Left lung (tissue), 14 donors: ENCODE measurements at places on chromosomes 11 and 22.

- DNase-seq: no peak
Measured at GRCh38 chr11:130891326-130891725, 25.0 kb downstream of the SNX19 start.

- no peak for DNase-seq
Measured at GRCh38 chr11:14463623-14464022, 36.0 kb downstream of the COPB1 start.

DNA sequence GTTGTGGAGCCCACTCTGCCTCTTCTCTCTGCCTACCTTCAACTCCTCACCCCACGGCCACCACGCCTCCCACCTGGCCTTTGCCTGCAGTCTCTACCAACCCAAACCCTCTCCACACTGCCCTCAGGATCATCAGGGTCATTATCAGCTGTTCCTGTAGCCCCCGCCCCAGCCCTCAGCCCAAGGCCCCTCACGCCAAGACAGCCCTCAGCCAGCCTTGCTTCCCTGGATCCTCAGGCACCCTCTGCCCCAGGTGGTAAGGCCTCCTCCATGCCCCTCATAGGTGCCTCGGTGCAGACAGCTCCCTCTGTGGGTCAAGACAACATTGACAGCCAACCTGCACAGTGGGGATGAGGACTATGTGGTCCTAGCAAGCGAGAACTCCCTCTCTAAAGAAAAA lies 1.7 kb downstream of the SBF1 start:
- DNase-seq: no peak

DNA sequence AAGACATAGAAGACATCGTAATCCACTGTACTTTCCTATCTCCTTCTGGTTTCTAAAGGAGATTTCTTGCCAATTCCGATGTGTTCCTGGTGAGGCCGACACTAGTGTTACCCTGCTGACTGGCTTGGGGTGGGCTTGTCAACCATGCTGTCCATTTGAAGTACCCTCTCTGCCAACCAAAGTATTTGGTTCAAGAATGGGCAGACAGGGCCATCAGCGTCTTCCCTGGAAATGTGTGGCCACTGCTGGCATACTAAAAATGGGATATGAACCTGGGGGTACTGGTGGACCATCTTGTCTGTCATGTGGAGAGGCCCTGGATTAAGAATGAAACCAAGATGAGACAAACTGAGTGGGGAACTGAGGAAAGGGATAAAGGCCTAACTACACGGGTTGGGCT lies 1.8 kb upstream of the VSTM5 start:
- DNase-seq: no peak

GRCh38 chr11:133012803-133013202 lies 519.5 kb downstream of the OPCML start:
- DNase-seq: no peak
